ENCODE measurements at places on chromosomes 12 and 14.

DNA sequence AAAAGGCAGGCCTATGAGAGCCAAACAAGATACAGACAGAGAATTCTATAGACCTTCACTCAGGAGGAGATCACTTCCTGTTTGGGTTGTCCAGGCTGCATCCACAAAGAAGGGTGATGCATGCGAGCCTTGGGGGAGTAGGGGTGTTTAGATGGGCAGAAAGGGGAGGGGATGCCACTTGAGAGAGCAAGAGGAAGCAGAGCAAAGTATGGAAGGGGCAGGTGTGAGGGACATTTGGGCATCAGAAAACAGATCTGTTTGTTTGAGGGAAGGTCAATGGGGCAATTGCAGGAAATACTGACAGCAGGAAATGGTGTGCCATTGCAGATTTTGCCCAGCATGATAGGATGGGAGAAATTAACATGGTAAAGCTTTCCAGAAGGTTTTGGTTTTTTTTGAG is 146.4 kb upstream of the FOXN3 start:
- DNase-seq = no peak

DNA sequence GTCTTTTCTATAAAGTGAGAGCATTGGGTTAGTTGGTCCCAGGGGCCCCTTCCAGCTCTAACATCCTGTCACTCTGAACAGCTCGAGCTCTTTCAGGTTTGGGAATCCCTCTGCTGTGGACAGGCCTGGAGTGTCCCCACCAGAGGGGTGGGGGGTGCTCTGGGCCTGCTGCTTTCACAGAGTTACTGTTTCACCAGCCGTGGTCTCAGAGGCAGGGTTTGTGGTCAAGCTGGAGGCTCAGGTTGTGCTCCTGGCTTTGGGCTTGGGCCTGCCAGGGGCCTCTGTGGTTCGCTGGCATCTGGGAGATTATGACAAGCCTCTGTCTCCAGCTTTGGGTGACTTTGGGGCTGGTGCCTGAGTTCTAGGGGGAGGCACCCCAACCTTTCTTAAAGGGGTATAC is 59.6 kb downstream of the FBXL14 start:
- DNase-seq = no peak

DNA sequence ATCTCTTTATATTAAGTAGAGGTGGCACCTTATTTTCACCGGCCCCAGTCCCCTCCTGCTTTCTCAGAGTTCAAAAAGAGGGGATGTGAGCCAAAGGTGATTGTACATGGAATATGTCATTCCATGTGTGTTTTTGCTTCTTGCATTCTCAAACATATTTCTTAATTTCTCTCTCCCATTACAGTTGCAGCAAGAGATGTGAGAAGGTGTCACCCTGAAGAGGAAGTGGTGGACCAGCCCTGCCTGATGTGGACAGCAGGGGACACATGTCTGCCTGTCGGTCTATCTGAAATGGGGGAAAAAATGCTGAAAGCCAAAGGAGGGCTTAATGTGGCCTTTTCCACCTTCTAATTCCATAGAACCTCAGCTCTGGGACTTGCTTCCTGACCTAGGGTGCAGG is 1.9 kb upstream of the FOXN3 start:
- no peak for DNase-seq

GRCh38 chr12:19978193-19978592 is 390.1 kb upstream of the PDE3A start:
- no peak for DNase-seq

DNA sequence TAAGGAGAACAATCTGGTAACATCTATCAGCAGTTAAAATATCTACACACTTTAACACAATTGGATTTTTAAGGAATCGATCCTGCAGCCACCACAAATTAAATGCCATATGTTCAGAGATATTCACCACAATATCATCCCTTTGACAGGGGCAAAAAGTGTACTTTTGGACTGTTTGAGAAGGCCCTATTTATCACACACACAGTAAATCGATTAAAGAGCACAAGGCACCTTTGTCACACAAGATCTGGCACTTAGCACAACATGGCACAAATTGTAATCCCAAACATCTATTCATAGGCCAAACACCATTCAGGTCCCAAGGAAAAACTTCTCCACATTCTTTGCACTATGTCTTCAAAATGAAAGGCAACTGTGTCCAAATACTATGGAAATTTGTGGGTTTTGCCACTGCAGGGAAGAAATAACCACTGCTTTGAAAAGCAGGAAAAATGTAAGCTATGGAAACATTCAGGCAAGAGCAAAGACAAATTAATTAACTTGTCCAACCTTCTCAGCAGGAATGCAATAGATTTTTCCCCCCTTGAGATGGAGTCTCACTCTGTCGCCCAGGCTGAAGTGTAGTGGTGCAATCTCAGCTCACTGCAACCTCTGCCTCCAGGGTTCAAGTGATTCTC is 282.5 kb upstream of the TMPO start:
- DNase-seq = no peak

- DNase-seq = no peak
These were observed 92.9 kb downstream of the HMGA2 start for GRCh38 chr12:65916991-65917695.

- no peak for DNase-seq
These were observed 10.8 kb downstream of the DLK1 start for GRCh38 chr14:100737526-100737925.
